NCI-H748 treated with DMSO at 0.1 percent for 48 hours (cell line): ENCODE measurements at places on chromosomes 4 and X.

DNA sequence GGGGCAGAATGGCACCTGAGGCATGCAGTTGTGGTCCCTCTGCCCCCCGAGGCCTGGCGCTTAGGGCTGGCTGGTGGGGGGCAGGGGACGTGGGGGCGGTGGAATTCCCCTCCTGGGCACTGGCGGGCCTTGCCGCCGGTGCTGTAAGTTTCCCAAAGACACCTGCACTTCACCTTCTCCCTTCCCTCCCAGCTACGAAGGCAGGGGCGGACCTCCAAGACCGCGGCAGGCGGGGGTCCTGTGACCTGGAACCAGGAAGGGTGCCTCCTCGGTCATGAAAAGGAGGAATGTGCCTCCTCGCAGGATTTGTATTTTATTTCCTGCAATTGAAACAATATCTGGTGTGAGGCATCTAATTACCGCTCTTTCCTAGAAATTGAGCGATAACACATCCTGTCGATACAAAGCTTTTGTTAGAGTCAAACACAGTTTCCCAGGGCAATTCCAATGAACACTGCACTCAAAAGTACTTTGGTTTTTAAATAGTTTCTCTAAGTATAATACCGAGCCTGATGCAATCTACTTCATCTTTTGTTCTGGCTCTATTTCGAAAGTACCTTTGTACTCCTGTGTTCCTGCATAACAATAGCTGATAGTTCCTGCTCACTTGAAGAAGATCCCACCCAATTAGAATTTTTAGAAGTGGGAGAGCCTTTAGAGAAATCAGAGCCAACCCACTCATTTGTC lies 12.3 kb upstream of the ADRA2C start:
- DNase-seq, result no peak

GRCh38 chr4:100417565-100417964 lies 100.3 kb downstream of the EMCN start:
- DNase-seq, result no peak

- DNase-seq, result no peak
Observed at GRCh38 chr4:91909963-91910362, 393.8 kb upstream of the GRID2 start.

GRCh38 chr4:112290341-112290740 lies 4.6 kb upstream of the TIFA start:
- DNase-seq, result no peak

- DNase-seq, result no peak
Observed at GRCh38 chr4:152610131-152610530, 69.7 kb downstream of the TMEM154 start.

DNA sequence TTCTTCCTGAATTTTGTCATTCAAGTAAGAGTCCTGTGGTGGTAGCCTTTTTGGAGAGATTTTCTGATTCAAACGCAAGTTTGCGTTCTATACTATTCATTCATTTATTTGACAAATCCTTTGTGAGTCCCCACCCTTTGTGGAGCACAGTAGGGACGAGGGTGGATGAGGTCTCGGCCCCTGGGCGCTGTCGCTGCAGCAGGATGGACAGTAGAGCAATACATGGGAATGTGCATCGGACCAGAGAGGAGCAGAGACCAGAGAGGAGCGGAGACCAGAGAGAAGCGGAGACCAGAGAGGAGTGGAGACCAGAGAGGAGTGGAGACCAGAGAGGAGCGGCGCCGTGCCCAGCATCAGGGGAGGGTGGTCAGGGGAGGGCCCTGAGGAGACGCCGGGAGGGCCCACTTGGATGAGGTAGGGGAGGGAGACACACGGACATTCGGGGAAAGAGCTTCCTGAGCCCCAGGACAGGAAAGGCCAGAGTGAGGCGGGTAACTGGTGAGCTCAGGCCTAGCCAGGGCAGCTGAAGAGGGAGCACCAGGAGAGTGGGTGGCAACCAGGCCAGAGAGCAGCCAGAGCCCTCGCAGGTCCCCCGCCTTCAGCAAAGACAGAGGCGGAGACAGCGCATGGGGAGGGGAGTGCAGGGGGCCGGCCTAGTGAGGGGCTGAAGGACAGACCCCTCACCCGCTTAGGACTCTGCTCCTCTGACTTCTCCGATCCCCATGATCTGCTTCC lies 67.3 kb downstream of the NAT8L start:
- no peak for DNase-seq

DNA sequence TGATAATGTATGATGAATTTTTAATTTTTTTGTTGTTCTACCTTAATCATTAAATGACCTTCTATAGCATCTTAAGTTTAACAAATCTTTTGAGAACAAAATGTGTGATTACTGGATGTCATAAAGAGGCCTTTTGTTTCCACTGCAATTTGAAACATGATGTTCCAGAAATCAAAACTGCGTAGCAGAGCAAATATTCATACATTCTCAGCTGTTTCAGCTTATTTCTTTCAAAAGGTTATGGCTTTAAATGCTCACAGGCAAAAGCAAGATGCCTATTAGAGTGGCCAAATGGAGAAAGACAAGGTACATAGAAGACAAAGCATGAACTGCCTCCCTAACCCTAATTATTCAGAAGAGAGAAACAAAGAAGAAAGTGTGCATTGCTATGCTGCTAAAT lies 233.0 kb upstream of the SLC7A11 start:
- no peak for DNase-seq

DNA sequence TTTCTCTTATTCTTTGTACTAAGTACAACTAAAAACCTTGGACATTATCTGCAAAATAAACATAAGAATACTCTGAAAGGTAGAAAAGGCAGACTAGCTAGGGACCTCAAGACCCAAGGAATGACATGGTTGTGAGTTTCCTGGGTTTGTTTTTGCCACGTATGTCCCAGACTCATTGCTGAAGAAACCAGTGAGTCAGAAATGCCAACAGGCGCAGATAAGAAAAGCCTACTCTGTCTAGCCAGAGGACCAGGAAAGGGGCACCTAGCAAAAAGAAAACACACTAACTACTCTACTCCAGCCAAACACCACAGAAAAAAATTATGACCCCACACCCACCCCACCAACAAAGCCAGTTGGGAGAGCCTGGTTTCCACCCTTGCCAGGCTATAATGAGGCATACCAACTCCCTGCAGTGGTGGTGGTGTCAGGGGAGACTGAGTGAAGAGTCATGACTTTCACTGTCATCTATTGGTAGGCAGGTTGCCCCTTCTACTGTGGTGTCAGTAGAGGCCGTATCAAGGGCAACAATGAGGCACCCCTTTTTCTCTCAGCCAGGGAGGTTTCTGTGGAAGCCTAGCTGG lies 10.9 kb downstream of the MTMR1 start:
- no peak for DNase-seq

DNA sequence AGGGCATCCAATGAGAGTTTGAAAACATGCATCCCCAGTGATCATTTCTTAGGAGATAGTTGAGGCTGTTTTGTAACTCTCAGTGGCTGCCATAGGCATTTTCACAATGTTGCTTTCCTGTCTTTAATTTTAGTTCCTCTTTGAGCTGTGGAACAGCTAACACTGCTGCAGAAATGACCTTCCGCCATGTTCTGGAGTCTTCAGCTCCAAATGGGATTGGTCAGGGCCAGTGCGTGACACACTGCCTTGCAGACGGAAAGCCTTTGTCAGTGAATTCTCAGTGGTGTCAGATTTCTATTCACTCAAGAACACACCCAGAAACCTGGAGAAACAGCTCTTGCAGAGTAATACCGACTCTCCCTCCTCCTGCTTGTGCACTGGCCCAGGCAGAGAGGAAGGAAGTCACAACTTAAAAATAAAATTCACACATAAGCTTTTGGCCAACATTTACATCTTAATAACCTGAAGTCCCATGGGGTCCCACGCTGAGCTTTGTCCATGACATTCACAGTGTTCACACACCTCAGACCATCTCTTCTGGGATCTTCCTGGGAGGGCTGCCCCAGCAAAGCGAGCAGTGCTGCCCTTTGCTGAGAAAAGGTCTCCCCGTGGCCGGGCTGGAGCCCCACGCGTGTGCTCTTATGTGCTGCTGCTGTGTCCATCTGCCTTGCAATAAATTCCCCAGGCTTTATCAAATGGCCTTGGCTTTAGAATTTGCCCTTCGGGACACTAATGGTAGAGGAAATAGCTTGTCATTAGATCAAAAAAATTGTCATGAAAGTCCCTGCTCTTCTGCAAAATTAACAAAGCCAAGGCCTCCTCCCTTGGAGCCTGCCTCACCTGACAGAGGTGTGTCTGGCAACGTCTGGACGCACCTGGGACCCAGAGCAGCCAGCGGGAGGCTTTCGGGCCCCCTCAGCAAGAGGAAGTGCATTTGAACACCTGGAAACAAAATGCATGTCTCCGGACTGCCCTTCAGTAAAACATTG lies 126.8 kb downstream of the IRF2 start:
- DNase-seq, result peak; percentile 31

- DNase-seq, result no peak
Observed at GRCh38 chr4:84753321-84753972, 170.5 kb downstream of the CDS1 start.

- no peak for DNase-seq
Observed at GRCh38 chrX:15939737-15940136, 85.1 kb upstream of the AP1S2 start.

GRCh38 chrX:135893294-135893817 lies at the start of the genes CT45A10 and SAGE1:
Gene CT45A10 (minus strand): TSS chrX:135893444. CDS start chrX:135885344, 8,100 bp downstream.
Gene SAGE1 (plus strand): TSS chrX:135893716. CDS start chrX:135896243, 2,527 bp downstream.
- DNase-seq, result no peak

DNA sequence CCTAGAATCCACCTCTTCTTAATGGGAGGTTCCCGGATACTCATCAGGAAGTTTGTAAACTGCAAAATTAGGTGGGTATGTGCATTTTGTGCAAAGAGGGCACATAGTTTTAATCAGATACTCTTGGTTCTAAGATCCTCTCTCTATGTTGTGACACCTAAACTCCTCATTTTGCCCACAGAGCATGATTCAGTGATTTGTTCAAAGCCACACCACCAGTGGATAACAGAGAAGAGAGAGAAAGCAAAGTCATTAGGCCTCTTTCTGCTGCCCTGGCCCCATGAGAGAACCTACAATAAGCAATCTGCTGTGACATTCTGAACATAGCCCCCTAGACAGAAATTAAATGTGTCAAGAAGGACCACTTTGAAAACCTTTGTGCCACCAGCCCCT lies 72.3 kb upstream of the STIM2 start:
- no peak for DNase-seq

DNA sequence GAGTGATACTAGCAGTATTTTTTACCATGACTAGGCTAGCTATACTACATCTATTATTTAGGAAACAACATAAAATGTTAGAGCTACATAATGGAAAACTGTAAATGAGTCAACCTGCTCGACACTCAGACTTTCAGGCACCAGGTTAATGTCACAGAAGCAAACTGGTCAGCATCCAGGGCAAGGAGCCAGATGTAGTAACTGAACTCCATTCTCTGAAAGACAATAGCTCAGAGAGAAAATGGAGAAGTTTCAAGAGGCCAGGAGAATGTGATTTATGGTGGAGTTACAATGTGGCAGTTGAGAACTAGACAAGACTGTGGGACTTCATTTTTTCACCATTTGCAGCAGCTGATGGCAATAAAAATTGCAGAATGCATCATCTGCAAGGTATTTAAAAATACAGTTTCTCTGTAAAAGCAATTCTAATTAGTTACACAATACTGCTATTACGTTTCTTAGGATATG lies 342.7 kb upstream of the PABPC4L start:
- peak; percentile 83 for DNase-seq

DNA sequence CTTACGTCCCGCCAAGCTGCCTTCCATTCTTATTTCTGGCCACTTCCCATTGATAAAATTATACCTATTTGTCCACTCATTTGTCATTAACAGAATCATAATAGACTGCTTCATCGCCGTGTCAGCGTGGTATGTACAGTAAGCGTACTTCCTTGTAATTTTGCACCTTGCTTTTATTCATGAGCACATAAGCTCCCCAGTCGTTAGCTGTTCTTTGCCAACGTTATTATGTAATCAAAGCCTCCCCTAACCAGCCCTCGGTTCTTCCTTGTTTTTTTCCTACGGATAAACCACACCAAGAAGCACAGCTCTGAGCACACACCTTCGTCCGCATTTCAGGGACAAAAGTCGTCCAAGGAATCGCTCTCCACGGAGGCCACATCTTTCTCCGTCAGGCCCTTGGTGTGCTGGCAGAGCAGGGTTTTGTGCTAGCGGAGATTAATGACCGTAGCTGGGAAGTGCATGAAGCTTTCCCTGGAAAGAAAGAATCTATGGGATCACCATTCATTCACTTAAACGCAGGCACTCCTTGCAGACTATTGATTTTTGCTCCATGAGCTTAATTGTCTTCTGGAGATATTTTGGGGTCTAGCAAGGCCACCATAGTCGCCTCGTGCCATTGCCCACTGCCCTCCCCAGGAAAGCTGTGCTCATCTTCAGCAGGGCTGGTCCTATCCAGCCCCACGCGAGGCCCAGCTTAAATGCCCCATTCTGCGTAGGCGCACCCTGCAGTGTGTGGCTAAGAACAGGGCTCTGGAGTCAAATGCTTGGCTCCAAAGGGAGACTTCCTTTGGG lies 200.9 kb upstream of the PSAPL1 start:
- DNase-seq, result peak; percentile 3

DNA sequence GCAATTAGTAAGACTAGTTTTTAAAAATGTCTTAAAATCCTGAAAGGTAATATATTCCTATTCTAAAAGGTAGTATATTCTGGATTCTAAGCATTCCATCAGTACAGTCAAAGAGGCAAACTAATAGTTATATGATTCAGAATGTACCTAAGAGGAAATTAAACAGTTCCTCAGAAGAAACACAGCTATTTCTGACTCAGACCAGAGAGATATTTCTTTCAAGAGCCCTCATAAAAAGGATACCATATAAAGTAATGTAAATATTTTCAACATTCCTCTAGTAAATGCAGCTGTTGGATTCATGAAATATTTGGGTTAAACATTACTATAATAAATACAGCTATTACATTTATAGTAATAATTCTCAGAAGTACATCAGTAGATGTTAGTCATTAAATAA lies 358.3 kb downstream of the MAGEB5 start:
- DNase-seq, result no peak

- DNase-seq, result no peak
Observed at GRCh38 chr4:55500072-55500471, 46.6 kb downstream of the CLOCK start.
